ENCODE measurements at places on chromosomes 7 and 10.
A peak's percentile ranks its signal among the peaks of the same experiment; 100 is the strongest.

DNA sequence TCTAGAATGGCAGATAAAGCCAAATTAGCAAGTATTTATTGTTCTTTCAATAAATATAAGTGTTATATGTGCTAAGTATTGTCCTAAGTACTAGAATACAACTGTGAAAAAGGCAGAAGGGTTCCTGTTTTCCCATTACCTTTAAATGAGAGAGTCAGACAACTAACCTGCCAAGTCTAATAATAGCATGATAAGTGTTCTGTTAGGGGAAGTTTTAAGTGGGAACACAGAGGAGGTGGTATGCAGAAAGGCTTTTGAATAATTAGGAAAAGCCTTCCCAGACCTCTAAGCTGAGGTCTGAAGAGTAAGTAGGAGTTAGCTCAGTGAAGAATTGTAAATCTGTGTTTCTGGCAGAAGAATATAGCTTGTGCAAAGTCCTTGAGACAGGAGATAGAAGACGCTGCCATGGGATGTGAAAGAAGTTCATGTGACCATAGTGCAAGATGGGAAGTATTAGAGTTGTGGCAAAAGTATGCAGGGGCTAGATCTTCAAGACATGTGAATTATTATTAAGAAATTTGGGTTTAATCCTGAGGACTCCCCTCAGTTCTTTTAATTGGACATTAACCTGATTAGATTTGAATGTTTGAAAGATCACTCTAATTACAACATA lies 12.5 kb downstream of the SHOC2 start:
- DNase-seq, result no peak

GRCh38 chr10:66586073-66586472 lies 339.8 kb upstream of the LRRTM3 start:
- DNase-seq, result no peak

- no peak for DNase-seq
Observed at GRCh38 chr7:51187941-51188340, 128.7 kb downstream of the COBL start.

DNA sequence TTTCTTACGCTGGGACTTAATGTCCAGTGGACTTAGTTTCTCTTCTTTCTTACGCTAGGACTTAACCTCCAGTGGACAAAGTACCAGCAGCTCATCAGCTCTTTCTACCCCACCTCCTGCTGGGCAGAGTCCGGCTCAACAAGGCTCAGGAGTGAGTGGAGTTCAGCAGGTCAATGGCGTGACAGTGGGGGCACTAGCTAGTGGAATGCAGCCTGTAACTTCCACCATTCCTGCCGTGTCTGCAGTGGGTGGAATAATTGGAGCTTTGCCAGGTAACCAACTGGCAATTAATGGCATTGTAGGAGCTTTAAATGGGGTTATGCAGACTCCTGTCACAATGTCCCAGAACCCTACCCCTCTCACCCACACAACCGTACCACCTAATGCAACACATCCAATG lies 199.7 kb downstream of the MLLT10 start:
- no peak for DNase-seq

DNA sequence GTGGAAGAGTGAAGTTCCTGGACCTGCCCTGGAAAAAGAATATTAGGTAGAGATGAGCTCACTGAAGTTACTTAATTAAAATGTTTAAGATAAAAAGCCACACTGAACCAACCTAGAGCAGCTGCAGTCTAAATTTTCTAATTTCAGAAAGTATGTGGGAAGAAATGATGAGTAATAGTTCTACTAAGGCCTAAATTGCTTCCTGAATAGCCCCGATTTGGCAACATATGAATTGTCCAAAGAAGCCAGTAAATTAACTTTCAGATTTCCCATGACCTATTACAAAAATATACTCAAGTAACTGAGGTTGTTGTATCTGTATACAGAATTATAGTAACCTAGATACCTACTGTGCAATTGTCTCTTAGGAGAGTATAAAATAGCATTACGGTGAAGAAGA lies 312.6 kb downstream of the IPMK start:
- DNase-seq, result no peak

GRCh38 chr10:122062831-122063674 lies 74.1 kb downstream of the TACC2 start:
- DNase-seq, result no peak

DNA sequence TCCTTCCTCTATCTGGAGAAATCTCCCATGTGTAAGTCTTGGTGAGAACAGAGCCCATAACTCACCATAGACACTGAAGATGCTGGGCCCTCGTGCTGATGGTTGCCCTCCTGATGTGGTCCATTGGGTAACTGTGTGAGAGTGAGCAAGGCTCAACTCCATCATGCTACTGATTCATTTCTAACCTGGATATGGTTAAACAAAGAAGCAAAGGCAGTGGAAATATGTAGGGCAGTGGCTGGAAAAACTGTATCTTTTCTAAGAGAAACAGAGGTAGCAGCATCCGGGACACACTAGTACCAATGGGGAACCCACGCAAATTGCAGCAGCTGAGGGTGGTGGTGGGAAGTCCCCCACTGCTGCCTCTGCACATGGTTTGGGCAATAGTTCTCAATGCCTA lies 221.7 kb downstream of the KLF6 start:
- peak; percentile 55 for DNase-seq

DNA sequence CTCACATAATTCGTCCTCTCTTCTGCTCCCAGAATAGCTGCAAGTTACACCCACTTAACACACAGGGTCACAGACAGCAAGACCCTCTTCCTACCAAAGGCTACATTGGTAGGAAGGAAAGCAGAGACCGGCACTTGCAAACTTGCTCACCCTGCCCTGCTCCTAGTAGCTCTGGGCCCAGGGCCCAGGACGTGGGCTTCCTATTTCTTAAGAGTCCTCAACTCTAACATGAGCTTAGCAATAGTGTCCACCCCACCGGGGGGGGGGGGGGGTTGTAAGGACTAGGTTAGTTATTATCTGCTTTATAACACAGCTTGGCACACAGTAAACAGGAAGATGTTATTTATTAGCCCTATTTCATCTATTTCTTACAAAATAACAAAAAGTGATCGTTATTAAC lies 106.6 kb downstream of the GRB10 start:
- no peak for DNase-seq

DNA sequence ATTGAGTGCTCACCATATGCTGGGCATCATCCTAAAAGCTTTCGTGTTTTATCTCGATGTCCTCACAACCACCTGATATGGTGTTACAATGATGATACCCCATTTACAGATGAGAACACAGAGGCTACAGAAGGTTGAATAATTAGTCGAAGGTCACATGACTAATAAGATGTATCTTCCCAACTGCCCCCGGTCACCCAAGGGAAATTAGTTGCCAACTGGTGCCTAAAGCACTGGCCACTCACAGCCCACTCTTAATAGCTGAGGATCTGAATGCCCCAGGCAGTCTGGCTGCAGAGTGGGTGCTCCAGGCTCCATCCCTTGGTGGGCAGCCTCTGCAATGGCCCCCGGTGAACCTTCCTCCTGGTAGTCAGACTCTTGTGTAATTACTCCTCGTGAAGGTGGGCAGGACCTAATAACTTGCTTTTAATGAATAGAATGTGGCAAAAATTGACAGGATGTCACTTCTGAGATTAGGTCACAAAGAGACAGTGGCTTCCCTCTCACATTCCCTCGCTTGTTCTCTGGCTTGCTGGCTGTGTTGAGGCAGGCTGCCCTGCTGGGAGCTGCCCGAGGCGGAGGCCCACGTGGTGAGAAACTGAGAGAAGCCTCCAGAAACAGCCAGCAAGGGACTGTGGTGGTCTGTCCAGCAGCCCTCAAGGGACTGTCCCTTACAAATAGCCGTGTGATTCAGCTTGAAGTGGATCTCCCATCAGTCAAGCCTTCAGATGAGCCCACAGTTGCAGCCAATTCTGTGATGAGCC lies 109.4 kb downstream of the ARHGAP22 start:
- DNase-seq, result peak; percentile 11

DNA sequence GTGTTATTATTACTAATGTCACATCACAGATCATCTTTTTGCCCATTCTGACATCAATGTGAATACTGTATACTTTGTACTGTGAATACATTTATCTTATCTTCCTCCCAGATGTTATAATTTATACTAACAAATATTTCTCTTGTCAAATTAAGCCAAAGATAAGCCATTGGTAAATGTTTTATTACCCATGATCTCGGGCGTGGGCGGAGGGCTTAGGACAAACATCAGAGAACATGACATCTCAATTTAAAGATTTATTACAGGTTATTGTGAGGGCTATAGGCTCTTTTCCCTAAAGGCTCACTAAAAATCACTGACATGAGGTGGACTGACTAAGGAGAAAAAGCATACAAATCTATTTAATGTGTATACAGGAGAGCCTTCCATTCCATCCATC lies 58.2 kb upstream of the DGKB start:
- no peak for DNase-seq

DNA sequence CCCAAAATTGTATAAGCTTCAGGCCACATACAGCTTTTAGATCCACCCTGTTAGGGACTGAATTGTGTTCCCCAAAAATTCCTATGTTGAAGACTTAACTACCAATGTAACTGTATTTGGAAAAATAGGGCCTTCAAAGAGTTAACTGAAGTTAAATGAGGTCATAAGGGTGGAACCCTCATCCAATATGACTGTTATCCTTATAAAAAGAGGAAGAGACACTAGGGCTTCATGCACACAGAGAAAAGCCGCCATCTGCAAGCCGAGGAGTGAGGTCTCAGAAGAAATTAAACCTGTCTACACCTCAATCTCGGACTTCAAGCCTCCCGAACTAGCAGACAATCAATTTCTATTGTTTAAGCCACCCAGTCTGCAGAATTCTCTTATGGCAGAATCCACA lies 317.9 kb upstream of the NFE2L3 start:
- no peak for DNase-seq

DNA sequence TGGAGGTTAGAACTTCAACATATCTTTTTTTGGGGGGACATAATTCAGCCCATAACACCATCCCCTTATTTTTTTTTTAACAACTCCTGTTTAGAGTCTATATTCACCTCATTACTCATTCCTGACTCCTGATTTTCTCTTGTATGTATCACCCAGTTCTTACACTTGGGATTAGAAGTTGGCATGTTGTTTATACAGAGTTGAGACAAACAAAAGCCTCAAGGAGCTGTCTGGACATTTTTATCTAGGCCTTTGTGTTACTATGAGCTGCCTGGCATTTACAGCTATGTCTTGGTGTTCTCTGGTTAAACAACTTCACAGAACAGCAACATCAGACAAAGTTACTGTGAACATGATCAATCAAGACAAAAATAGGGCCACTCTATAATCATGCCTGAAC lies 517.5 kb downstream of the KIF20B start:
- DNase-seq, result no peak

GRCh38 chr10:7797582-7797981 lies 9.6 kb downstream of the ATP5F1C start:
- DNase-seq, result peak; percentile 35

All from stimulated activated CD8-positive, alpha-beta memory T cell treated with anti-CD3 and anti-CD28 coated beads, Interleukin-4, amount 100 ng/mL, for 48 hours (primary cell).